Effector CD4-positive, alpha-beta T cell (primary cell): ENCODE measurements at places on chromosomes 1 and 21.

DNA sequence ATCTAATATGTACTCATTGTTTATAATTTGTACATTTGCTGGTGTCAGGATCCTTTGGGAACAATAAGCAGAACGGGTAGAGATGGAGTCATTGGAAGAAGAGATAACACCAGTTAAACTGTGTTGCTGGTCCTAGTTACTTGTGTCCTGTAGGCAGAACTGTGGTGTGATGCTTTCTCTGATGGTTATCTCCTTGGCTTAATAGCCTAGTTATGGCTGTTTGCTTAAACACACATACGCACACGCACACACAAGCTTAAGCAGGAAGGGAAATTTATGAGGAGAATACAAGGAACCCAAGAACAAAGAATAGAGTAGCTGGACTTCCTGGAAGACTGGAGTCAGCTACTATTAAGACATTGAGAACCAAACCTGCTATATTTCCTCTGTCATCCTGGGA lies 5.7 kb upstream of the PKN2 start:
- DNase-seq: no peak

- no peak for DNase-seq
Measured at GRCh38 chr1:234433563-234434285, 45.3 kb downstream of the TARBP1 start.

DNA sequence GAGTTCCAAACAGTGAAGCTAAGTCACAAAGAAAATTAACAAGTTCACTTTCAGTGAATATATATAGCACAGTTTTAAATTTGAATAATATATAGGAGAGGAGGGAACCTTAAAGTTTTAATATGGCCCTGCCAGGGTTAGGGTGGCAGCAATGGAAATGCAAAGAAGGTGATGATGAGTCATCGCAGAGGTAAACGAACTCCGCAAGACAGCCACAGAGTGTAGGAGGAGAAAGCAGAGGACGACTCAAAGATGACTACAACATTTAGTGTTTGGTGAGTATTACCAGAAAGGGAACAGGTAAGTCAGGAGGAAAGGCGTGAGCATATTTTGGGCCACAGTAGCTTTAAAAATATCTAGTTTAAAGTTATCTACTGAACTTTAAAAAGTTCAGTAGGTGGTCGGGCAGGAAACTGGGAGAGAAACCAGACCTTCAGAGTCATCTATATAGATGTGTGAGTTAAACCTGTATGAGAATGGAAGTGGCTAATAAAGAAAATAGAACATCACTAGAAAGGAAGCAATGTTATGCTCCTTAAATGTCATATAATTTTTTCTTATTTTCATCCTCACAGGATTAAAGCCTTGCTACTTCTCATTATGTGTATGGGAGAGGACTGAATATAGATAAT lies 75.7 kb downstream of the UCHL5 start:
- DNase-seq: no peak

DNA sequence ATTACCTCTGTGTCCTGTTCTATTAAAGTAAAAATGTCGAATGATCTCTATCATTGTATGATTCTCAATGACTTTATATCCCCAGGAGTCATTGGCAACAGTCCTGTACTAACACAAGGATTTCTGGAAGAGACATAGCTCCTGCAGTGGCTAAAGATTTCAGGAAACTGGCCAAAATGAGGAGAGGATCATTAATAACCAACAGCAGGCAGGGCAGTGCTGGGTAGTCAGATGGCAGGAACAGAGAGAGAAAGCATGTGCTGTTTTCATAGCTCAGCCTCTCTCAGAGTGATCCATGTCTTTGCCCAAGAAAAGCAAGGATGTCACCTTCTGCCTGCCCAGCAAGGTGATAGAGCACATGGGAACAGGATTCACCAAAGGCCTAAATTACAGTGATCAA lies 604.7 kb upstream of the PLXNA2 start:
- no peak for DNase-seq

DNA sequence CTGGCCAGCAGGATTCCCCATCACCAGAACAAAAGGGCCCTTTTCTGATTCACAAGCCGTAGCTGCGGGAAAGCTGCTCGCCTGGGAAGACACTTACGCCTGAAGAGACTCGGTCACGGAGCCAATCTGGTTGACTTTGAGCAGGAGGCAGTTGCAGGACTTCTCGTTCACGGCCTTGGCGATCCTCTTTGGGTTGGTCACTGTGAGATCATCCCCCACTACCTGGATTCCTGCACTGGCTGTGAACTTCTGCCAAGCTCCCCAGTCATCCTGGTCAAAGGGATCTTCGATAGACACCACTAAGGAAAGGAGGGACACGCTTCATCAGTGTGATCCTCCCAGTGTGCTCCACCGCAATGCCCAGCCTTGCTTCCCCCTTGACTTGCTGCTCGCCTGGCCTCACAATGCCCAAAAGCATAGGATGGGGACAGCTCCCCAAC lies 14.7 kb downstream of the ENO1 start:
- DNase-seq: no peak

DNA sequence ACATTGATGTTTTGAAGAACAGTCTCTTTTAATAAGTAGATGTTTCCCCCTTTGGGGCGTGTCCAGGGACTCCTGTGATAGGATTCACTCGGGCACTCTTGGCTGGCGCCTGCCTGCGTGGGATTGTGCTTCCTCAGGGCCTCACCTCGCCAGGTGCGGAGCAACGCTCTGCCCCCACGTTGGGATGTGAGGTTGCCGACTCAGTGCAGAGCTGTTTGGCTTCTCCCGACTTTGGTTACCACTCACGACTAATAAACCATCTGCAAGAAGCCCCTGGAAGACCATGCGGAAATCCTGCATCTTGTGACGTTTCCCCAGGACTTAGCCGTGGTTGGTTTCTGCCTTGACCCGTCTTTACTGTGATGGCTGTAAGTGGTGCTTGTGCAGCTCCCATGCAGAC lies 106.4 kb downstream of the PCBP3 start:
- no peak for DNase-seq

DNA sequence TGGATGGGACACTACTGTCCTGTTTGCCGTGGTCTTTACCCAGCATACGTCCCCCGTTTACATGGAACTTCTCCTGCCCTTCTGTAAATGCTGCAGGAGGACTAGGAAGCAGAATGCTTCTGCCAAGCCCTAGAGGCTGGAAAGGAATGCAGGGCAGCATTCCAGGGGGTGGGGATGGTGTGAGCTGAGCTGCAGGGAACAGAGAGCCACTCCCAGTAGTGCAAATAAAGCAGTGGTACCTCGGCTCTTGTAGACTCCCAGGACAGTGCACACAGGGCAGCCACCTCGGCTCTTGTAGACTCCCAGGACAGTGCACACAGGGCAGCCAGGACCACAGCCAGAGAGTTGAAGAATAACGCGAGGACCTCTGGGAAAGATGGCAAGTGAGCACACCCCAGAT lies 35.4 kb downstream of the PTPRU start:
- DNase-seq: no peak

DNA sequence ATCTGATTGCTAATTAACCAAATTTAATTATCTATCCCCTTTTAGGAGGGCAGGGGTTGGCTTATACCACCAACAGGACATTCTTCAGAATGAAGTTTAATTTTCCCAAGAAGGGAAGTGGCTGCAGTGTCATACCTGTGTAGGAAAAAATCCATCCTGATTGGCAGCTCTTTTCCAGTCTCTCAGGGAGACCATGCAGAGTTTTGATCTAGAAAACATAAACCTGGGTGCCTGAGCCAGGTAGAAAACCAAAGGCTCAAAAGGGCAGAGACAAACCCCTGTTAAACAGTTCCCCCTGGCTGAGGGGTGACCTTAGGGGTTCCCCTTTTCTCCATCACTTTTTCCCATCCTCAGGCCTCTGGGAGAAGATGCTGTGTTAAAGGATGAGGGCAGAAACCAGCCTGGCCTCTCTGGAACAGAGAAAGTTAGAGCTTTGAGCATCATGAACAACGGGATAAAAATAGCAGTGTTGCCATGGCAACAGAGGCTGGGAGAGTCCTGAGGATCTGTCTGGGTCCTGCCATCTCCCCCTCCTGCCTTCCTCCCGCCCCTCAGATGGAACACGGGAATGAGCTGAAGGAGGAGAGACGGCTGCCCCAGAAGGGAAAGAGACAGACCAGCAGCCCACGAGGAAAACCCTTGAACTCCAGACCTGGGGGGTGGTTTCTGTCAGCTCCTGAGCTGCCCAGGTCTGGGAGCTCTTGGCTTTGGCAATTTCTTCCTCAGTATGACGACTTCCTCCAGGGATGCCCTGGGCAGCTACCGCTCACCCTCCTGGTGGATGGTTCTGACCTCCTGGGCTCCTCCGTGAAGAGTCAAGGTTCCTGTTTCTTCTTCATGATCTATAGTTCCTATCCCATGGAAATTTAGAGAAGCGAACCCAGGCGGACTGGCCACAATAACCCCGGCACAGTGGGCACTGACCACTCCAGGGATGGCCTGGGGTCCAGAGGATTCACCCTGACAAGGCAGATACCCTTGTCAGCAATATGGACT lies 14.0 kb upstream of the LEMD1 start:
- DNase-seq: no peak
